ENCODE measurements at places on chromosomes 2 and 18.
A peak's percentile ranks its signal among the peaks of the same experiment; 100 is the strongest.

DNA sequence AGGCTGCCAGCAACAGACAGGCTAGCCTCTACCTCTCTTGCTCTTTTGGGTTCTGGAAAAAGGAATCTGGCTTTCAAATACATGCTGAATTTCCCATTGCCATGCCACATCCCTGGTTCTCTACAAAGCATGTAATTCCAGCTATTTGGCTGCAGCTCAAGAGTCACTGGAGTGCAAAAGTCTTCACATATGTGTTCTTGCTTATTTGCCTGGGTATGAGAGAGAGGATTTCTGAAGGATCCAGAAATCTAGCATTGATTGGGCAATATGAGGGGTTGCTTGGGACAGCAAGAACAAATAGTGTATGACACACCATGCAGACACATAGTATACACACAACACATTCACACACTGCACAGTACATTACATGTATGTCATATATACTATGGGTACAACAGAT is 30.7 kb upstream of the LGALSL start:
- DNase-seq = no peak

DNA sequence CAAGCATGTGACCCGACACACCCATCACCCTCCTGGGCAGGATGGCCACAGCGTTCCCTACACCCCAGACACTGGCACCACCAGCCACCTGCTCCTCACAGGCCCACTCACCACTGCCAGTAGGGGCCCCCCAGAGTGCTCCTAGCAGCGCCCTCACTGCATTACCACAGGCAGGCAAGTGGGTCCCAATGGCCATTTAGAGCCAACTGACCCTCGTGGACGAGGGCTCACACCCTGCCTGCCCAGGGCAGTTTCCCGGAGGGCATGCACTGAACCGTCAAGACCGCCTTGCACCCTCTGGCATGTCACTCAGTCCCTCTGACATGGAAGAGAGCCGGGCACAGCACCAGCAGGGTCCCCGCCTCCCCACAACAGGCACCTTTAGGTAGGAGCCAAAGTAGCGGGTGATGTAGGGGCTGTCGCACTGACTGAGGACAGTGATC is 7.3 kb downstream of the STK25 start:
- no peak for DNase-seq

DNA sequence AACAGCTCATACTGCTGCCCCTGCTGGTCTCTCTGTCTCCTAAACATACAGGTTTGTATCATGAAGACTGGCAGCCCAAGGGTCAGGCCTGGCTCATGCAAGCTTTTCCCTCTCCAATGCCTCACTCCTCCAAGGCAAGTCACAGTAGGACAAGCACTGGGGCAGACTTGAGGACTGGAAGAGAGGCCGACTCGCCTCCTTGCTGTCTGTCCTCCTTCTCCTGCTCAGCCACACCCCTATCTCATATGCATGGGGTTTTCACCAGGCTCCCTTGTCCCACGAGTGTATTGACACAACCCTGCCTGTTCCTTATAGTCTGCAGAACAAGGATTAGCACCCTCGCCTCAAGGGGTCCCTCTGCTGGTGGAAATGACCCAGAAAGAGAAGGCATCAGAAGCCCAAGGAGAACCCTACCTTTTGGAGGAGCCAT is 223.7 kb downstream of the SOX11 start:
- DNase-seq = peak; percentile 26

DNA sequence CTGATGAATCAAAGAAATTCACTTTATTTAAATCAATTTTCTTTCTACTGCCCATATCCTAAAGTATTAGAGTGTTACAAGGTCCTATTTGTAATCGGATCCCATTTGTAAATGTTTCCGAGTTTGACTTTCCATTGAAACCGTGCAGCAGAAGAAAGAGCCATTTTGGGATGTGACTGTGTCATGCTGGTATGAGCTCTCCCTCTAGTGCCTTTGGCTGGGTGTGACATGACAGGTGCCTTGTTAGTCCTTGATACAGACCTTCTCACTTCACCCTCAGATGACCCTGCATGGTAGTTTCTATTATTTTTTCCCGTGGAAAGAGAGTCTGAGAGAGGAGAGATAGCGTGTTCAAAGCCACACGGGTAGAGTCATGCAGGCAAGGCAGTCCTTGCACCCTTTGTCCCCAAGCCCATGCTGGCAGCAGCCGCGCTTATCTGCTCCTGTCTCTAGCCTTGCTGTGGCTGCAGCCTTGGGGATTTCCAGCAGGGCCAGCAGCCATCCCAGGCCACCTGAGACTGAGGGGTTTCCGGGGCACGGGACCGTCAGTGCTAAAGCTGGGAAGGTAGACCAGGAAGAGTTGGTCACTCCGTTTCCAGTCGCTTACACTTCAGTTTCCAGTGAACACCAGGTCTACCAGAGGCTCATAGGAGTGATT is 21.4 kb downstream of the CHMP1B start:
- no peak for DNase-seq

DNA sequence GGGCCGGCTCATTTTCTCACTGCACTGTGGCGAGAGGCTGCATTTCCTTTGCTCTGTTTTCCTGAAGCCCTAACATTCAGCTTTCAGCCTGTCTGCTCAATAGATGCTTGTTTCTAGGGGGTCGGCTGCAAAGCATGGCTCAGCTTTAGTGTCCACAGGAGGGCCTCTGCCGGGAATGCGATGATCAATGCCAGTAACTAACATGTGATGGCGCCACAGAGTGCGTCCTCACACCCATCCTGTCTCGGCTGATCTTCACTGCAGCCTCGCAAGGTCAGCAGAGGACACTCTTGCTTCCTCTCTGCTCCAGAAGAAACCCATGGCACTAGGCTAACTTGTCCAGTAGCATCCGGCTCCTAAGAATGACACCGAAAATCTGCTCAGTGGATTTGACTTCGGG is 156.4 kb upstream of the PXDN start:
- DNase-seq = no peak

DNA sequence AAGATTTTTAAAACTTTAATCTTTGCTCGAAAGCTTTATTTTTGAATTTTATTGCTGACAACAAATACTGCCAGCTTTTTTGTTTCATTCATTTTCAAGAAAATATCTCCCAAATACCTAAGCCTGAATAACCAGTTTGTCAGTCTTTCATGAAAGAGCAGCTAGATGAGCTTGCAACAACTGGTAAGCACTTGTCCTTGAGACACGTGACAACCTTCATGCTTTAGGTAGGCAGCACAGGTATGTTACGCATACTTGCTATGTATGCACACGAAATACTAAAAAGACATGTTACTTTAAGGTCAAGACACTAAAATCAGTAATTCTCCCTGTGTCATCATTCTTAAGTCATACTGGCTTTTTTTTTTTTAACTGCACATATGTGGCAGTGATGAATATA is 12.3 kb downstream of the CEBPZ start:
- no peak for DNase-seq

GRCh38 chr18:70220628-70221027 is 15.1 kb upstream of the RTTN start:
- DNase-seq = no peak

DNA sequence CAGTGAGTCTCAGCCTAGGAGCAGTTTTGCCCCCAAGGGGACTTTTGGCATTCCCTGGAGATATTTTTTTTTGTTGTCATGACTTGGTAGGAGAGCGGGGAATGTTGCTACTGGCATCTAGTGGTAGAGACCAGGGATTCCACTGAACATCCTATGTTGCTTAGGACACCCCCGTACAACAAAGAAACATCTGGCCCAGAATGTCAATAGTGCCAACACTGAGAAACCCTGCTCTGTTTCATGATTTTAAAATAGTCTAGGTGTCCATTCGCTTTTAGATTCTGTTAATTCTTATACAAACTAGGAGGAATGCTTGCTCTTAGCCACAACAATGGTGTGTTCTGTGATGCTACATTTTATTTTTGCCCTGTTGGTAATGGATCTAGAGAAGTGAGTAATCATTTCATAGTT is 225.8 kb upstream of the SIX3 start:
- DNase-seq = no peak

DNA sequence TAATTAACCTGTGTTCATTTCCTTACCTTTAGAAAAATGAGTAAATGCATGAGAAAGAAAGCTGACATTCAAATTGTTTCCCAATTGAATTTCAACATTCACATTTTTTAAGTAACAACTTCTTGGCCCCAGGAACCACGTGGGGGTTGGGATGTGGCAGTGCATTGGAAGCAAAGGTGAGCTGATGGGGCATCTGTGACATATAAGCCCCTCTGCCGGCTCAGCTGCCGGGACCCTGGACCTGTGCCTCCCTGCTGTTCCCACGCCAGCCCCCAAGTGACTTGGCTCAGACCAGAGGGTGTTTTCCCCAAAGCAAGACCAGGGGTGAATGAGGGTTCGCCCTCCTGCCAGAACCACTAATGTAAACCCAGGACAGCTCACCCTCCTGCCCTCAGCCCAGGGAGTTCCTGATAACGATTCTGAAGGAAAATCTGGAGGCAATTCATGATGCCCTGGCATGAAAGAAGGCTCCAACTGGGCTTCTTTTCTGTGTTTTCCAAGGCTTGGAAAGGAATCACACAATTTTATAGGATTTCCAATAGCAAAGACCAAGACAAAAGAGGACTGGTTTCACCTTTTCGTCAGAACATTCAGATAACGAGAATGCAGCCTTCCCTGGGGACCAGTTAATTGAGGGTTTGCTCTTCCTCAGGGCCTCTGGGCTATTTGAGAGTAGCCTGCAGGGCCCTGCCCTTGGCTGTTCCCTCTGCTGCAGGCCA is 193.2 kb upstream of the TWIST2 start:
- no peak for DNase-seq

- no peak for DNase-seq
Observed at GRCh38 chr18:76149734-76150133, 345.3 kb downstream of the ZNF516 start.

DNA sequence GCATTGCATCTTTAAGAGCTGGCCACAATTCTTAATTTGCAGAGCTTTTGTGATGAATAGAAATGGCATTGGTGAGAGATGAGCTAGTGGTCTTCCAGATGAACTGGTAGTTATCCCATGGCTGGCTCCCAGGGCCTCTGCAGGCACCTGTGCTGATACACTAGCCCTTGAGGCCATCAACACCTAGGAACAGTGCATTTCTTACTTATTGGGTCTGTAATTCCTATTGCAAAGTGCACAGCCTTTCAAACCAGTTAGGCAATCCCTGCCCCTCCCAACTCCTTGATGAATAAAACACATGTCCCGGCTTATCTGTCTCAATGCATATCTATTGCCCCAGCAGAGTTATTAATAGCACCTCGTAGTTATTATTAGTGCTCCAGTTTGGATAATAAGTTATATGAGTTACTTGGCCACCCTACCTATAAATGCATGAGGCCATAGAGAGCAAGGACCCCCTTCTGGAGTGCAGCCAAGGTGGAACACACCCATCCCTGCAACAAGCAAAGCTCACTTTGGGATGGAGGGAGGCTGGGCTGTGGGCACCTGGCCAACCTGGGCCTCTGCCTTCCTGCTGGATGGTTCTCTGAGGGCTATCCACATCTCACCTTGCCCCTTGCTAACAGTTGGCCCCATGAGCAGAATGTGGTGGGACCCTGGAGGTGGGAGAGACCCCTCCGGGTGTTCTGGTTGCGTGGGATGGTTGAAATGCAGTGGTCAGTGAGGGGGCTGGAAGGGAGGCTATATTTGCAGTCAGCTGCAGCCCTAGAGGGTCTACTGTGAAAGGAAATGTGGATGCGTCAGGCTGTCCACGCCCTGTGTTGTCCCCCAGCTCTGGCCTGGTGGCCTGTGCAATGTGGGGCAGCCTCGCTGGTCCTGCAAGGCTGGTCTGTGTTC is 455.9 kb upstream of the HS6ST1 start:
- DNase-seq = no peak

- no peak for DNase-seq
Observed at GRCh38 chr2:31475692-31476091, 61.1 kb upstream of the XDH start.

DNA sequence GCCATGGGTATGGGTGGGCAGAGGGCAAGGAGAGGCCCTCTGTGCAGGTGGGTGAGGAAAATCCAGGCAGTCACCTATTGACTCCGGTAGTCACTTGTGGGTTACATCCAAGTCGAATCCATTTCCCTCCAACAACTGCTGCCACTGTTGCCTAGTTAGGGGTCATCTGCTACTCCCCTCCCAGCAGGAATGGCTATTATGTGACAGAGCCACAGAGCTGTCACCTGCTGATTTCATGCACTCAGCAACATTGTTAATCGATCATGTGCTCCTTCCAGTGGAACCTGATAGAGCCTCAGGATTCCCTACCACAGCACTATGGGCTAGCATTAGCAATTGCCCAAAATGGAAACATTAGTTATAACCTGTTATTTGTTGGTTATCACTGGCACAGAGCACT is 31.4 kb downstream of the POLR1A start:
- no peak for DNase-seq

DNA sequence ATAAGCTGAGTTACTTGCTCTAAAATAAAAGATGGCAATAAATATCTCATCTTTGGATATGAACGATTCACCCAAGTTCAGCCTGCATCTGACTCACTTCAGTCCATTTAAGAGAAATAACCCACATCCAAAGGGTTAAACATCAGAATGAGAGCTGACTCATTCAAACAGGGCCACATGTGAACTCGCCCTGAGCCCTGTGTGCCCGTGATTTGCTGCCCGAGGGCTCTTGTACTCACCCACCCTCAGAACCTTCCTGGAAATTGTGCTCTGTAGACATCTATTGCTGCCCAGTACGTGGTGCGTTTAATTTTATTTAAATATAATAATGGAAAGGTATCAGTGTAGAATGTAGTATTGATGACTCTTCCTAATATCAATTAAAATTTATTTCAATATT is 66.9 kb upstream of the RBM44 start:
- peak; percentile 49 for DNase-seq

DNA sequence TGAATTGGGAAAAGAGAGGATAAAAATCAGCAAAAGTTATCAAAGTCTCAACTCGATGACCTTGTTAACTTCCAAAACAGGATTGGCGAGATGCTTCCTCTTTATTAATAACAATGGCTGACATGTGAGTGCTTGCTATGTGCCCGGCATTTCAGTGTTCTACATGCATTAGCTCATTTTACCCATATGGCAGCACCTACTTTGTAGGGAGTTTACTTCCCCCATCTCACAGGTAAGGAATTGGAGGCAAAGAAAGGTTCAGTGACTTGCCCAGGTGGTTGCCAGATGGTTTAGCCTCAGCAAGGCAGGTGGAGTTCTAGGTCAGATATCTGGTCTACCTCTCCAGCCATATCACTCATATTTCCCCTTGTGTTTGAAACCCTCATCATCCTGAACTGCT is 12.4 kb downstream of the TFCP2L1 start:
- no peak for DNase-seq

DNA sequence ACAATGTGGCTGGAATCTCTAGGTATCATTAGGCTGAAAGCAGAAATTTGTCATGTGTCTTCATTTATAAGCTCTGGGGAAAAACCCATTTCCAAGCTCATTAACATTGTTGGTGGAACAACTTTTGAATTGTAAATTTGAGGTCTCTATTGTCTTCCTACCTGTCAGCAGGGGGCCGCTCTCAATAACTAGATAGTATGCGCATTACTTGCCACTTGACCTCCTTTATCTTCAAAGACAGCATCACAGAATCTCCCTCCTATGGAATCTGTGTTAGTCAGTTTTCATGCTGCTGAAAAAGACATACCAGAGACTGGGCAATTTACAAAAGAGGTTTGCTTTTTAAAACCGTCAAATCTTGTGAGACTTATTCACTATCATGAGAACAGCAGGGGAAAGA is 223.1 kb downstream of the CALCRL start:
- DNase-seq = no peak
